CD4-positive, alpha-beta T cell treated with Interleukin-4 for 4 hours (primary cell): ENCODE measurements at places on chromosomes 4 and X.

- DNase-seq = peak; percentile 17
Measured at GRCh38 chr4:113759696-113760093, 1.8 kb downstream of the CAMK2D start.

- no peak for DNase-seq
Measured at GRCh38 chrX:38474543-38474942, 86.8 kb upstream of the TSPAN7 start.

GRCh38 chr4:37988670-37989069 lies 28.5 kb downstream of the PTTG2 start:
- DNase-seq = no peak

- no peak for DNase-seq
Measured at GRCh38 chr4:169420291-169420690, 149.5 kb upstream of the SH3RF1 start.

- no peak for DNase-seq
Measured at GRCh38 chr4:184588893-184589292, 60.4 kb downstream of the CASP3 start.

- no peak for DNase-seq
Measured at GRCh38 chr4:85829276-85830051, 354.5 kb downstream of the ARHGAP24 start.

- DNase-seq = no peak
Measured at GRCh38 chrX:19899217-19899788, 11.9 kb upstream of the SH3KBP1 start.

DNA sequence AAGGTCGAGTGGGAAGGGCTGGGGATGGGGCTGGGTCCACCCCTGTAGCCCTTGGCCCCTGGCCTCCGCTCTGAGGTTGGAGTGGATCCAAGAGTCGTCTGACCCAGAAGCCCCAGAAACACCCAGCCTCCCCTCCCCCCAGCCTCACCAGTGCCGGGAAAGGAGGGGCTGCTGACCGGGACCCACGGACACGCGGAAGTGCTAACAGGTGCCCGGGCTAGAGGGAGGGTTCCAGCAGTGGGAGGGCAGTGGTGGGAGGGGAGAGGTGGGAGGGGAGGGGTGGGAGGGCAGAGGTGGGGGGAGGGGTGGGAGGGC lies 131.8 kb upstream of the NKX1-1 start:
- no peak for DNase-seq

GRCh38 chr4:15451866-15452765 lies 17.6 kb upstream of the CC2D2A start:
- no peak for DNase-seq

DNA sequence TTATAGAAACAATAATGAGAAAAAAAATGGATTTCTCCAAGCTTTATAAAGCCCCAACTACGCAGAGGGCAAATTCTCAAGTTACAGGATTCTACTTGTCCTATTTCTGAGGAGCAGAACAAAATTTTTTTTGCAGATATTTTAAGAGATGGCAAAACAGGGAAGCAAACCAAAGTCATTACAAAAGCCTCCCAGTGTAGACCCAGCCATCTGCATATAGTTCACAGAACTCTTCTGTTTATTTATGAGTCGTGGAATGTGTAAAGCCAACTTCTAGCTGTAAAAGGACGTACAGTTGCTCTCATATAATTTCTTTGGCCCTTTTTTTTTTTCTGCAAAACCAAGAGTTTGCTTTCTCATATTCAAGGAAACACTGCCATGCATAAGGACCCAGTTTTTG lies 120.4 kb downstream of the PCDH7 start:
- no peak for DNase-seq

GRCh38 chrX:65706041-65706828 lies 38.8 kb downstream of the MSN start:
- DNase-seq = peak; percentile 35

DNA sequence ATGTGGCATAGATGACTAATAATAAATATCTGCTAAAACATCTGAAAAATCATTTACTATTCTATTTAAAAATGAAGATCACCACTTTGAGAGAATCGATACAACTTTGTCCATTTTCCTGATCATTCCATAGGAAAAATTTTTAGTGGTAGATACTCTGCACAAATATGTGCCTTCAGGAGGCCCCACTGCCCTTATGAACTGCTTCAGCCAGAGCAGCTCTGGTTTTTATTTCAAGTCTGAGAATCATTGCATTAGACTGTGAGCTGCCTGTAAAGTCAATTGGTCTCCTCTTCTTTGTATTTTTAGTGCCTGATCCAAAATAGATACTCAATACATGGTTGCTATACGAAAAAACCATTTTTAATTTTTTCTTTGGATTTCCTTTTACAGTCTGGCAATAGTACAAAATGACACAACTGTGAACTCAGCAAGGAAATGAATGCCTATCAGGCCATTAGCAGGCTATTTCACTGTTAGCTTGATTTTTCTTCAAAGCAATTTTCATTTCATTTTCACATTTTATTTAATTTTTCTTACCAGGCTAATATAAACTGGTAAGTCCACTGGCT lies 69.1 kb downstream of the SHISA3 start:
- no peak for DNase-seq

GRCh38 chr4:174357321-174357720 lies 73.6 kb downstream of the CEP44 start:
- no peak for DNase-seq

DNA sequence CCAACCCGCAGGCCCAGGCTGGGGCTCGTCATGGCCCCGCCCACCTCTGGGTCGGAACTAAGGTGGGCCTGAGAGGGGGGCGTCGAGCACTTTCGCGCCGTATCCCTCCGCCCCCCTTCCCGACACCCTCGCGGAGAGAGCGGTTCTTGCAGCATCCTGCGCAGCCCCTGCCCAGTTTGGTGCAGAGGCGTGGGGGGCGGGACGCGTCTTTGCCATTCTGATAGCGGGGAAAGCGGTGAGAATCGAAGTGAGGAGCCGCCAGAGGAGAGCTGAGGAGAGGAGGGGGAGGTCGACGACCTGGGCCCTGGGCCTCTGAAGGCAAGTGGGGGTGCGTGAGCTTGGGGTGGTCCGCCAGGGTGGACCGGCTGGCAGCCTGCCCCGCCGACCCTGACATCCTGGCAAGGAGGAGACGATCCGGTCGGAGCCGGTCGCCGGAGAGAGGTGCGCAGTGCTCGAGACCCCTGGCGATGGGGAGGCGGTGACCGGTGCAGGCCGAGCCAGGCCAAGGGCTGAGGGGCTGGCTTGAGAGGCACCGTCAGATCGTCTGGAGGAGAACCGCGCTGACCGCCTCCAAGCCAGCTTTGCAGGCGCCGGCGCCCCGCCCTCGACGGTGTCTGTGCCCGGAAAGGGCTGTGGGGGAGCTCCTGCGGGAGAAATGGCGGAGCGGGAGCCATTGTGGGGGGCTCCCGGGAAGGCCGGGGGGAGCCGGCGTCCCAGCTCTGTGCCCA lies 25.5 kb downstream of the GPRASP3 start:
- peak; percentile 1 for DNase-seq

GRCh38 chr4:155914782-155915181 lies 11.3 kb downstream of the TDO2 start:
- no peak for DNase-seq

- no peak for DNase-seq
Measured at GRCh38 chr4:40763228-40763716, 13.5 kb downstream of the NSUN7 start.

- no peak for DNase-seq
Measured at GRCh38 chrX:130098210-130098552, 12.1 kb downstream of the ELF4 start.

- DNase-seq = no peak
Measured at GRCh38 chr4:138945401-138945800, 70.2 kb upstream of the NOCT start.

GRCh38 chr4:78560296-78560963 lies 8.9 kb downstream of the ANXA3 start:
- DNase-seq = no peak

DNA sequence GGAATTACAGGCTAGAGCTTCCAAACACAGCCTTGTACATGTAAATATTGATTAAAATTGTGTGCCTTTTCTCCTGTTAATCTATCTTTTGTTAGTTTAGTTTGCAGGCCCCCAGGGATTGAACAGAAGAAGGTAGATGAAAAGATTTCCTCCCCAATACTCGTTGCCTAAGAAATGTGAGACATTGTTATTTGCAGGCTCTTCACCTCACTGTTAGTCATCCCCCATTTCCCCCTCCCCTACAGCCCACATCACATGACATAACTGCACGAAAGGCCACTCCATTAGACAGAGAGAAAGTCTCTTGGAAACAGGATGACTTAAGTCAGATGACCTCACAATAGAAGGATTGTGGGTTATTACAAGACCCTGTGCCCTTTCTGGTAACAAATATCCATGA lies 13.3 kb upstream of the MID1 start:
- no peak for DNase-seq

DNA sequence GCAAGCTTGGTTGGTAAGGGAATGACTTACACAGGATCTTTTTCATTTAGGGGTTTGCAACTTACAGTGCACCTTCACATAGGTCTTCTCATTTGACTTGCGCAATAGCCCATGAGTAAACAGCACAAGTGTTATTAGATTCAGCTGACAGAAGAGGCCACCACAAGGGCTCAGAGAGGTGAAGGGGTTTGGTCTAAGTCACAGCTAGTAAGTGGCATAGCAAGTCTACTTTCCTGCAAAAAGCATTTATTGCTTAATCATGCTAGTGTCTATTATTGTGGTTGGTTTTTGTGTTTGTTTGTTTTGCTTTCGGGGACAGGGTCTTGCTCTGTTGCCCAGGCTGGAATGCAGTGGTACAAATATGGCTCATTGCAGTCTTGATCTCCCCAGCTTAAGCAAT lies 83.3 kb downstream of the SPRY1 start:
- DNase-seq = no peak

DNA sequence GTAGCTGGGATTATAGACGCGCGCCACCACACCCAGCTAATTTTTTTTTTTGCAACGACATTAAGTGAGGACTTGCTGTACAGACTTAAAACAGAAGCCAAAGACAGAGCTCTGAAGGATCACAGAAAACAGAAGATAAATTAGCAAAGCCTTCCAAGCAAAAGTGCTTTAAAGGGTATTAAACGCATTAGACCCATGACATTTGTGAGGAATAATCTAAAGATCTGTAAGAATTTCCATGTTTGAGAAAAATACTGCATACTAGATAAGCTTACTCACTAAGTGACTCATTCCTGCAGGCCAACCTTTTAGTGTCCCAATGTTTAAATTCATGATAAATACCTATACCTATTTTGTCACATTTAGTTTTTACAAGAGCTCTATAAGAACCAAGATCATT lies 27.4 kb downstream of the SMARCA1 start:
- DNase-seq = no peak

- DNase-seq = no peak
Measured at GRCh38 chr4:92064574-92064973, 239.2 kb upstream of the GRID2 start.

- DNase-seq = no peak
Measured at GRCh38 chr4:65021737-65022136, 612.5 kb upstream of the TECRL start.

GRCh38 chrX:20459410-20460350 lies 193.0 kb upstream of the RPS6KA3 start:
- no peak for DNase-seq

- no peak for DNase-seq
Measured at GRCh38 chrX:37776987-37777325, 2.9 kb upstream of the CYBB start.

GRCh38 chr4:185339941-185340340 lies 55.8 kb downstream of the LRP2BP start:
- DNase-seq = no peak

DNA sequence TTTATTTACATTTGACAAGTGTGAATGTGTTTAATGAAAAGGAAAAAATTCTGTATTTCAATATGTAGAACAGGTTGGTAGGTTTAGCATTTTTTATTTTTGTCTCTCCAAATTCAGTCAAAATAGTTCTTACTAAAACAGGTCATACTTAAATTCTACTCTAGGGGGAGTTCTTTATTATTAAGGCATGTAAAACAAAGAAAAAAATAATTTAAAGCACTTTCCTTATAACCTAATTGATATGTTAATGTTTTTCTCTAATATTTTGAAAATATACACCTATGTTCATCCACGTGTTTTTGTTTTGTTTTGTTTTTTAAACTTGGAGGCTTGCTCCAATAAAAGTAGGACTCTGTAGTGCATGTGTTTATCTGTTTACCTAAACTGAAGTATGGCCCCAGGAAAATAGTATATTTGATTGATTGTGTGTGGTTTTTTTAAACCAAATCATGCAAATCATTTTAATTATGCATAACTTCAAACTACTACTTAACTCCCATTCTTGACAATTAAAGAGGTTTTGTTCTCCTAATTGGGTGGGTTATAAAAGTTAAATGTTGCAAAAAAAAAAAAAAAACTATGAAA lies 562.7 kb downstream of the RPA4 start:
- DNase-seq = no peak

DNA sequence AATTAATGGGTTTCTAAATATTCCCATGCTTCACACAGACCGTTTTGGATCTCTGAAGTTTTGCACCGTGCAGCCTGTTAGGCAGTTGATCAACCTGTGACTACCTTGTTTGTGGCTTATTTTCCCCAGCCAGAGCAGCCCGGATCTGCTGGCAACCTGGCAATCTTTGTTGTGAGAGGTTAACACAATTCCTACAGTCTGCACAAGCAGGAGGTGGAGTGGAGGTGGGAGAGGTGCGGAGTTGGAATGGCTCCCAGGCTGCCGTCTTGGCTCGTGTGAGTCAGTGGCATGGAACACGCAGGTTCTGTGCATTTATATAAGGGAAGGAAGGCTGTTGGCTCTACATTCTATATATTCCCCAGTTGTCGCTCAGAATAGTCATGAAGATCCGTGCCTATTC lies 70.9 kb upstream of the STOX2 start:
- DNase-seq = no peak

DNA sequence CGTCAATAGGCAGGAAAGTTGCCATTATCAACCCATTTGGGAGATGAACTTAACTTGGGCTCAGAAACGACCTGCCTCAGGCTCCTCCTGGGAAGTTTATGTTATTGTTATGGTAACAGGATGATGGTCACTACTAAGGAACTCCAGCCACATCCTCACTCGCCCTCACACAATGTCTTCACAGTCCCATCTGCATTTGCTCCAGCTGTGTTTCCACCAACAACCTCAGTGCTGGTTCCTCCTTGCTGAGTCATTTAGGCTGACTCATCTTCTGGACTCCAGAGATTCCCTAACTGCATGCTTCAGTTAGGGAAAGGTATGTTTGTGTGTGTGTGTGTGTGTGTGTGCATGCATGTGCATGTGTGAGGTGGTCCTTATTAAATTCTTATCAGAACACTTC lies 293.4 kb upstream of the BOD1L1 start:
- no peak for DNase-seq

DNA sequence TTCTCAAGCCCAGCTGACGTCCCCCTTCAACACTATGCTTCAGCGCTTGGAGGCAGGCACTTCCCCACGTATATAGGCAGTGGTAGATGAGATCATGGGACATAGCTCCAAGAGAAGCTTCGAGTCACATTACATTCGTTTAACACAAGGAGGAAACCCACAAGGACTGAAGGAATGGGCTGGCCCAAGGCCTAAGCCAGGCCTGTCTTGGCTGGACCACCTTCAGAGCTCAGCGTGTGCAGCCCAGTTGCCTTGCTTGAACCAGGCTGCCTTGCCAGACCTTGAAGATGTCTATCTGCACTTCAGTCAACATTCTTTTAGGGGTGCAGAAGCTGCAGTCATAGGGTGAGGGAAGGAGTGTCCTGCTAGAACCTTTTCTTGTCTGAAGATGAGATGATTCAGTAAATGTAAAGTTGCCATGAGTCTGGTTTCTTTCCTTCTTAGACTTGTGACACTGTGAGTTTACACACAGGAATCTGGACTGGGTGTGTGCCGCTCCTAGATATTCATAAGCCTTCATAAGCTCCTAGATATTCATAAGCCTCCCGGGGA lies 144.1 kb upstream of the RBPJ start:
- DNase-seq = no peak
